NCI-H2171 treated with DMSO at 0.1 percent for 48 hours (cell line): ENCODE measurements at places on chromosomes 11 and 22.

DNA sequence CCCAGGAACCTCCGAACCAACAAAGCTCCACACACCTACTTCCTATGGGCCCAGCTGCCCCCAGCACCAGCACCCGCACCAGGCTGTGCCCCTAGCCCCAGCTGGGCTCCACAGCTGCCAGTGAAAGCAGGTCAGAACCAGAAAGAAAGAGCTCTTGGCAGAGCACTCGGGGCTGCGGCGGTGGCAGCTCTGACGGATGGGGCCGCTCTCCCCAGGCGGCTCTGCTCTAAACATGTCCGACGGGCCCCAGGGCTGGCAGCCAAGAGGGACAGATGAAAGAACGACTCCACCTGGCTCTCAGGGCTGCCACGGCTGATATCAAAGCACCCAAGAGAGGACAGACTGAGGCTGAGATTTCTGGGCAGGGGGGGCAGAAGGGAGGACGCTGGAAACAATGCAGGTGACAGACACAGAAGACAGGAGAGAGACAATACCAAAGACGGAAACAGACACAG lies 25.7 kb downstream of the LRFN4 start:
- peak; percentile 96 for DNase-seq

DNA sequence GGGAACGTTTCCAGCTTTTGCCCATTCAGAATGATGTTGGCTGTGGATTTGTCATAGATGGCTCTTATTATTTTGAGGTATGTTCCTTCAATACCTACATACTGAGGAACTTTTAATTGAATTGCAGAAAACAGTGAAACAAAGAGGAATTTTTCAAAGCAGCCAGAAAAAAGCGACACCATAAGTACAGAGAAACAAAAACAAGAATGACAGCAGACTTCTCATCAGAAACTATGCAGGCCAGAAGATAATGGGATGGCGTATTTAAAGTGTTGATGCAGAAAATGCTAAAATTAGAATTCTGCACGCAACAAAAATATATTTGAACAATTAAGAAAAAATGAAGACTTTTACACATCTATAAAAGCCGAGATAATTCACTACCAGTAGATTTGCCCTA lies 95.4 kb upstream of the TIMP3 start:
- peak; percentile 38 for DNase-seq

DNA sequence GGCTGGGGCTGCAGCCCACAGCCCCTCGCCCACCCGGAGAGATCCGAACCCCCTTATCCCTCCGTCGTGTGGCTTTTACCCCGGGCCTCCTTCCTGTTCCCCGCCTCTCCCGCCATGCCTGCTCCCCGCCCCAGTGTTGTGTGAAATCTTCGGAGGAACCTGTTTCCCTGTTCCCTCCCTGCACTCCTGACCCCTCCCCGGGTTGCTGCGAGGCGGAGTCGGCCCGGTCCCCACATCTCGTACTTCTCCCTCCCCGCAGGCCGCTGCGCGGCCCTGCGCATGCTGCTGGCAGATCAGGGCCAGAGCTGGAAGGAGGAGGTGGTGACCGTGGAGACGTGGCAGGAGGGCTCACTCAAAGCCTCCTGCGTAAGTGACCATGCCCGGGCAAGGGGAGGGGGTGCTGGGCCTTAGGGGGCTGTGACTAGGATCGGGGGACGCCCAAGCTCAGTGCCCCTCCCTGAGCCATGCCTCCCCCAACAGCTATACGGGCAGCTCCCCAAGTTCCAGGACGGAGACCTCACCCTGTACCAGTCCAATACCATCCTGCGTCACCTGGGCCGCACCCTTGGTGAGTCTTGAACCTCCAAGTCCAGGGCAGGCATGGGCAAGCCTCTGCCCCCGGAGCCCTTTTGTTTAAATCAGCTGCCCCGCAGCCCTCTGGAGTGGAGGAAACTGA lies 731 bp downstream of the GSTP1 start:
- no peak for DNase-seq

DNA sequence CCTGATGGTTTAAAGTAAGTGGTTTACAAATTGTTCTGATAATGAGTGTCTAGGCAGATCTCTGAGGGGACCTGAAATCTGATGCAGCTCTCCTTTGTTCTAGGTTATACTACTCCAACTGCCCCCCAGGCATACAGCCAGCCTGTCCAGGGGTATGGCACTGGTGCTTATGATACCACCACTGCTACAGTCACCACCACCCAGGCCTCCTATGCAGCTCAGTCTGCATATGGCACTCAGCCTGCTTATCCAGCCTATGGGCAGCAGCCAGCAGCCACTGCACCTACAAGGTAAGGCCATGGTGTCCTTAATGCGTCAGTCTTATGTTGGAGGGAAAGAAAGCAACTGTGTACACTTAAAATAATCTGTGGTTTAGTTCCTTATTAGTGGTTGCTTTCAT lies 9.9 kb downstream of the EWSR1 start:
- no peak for DNase-seq

- DNase-seq: no peak
Measured at GRCh38 chr22:45090497-45090910, 73.2 kb upstream of the NUP50 start.

DNA sequence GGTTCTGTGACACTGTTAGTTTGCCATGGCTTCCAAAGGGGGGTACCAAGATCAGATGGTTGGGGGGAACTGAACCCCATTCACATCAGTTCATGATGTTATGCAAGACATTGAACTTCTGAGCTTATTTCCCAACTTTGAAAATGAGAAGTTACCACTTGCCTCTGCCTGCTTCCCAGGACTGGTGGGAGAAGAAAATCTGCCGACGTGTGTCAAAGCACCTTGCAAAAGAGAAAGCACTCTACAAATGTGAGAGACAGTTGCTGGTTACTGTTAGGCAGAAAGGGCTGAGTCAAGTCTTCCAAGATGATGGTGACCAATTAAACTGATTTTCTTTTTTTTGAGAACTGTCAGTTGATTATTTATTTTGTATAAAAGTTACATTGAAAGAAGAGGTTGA lies 45.6 kb downstream of the SMCO4 start:
- DNase-seq: no peak

DNA sequence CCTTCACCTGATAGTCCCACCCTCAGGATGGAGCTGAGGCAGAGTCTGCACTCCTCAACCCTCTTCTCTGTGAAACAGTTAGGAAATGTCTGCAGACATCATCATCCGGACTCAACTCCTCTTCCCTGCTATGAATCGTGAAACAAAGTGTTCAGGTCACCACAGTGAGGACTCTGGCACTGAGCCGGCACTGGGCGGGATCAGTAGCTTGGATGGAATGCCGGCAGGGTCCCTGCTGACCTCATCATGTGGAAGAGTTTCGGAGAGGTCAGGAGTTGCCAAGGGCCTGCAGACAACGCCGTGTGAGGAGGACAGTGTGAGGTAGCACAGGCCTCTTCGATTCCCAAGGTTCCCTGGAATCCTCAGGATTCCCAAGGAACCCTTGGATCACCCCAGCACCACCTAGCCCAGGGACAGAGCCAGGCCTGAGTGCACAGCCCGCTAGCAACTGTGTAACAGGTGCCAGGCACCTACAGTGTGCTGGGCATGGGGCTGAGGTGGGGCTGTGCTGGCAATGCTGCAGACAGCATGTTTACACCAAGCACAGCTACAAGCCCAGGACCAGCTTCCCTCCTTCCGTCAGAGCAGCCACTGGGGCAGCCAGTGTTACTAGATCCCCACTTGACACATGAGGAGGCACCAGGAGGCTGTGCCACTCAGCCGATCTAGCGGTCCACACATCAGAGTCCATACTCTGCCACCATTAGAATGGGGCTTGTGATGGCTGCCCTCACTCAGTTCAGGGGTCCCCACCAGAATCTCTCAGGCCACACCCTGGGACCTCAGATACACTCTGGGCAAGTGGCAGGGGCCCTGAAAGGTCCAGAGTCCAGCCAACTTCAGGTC lies 693 bp upstream of the LINC01488 start:
- no peak for DNase-seq

- no peak for DNase-seq
Measured at GRCh38 chr11:114034956-114035355, 24.6 kb upstream of the ZBTB16 start.
